ENCODE measurements at places on chromosomes 3 and 15.

- no peak for DNase-seq
These were observed 4.7 kb upstream of the RYK start for GRCh38 chr3:134255404-134255803.

DNA sequence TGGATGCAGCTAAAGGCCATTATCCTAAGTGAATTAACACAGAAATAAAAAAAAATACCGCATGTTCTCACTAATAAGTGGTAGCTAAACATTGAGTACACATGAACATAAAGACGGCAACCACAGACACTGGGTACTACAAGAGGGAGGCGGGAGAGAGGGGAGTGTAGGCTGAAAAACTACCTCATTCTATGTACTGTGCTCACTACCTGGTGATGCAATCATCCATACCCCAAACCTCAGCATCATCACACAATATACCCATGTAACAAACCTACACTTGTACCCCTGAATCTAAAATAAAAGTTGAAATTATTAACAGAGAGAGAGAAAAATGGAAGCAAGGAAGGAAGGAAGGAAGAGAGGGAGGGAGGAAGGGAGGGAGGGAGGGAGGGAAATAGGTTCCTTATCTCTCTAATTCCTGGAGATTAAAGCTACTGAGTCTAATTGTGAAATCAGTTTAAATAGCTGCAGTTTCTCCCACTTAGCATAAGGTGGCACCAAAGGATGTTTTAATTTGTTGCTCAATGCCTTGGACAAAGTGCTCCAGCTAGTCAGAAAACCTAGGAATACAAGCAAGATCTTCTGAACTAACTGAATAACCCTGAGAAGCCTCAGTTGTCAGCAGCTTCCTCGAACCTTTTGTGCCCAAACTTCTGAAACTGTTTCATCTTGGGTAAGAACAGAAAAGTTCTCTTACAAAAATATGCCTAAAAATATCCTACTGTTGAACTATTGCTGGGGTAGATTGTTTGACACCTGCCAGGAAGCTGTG, 79.4 kb upstream of the ATP11B start:
- peak; percentile 80 for DNase-seq

- no peak for DNase-seq
These were observed 22.4 kb downstream of the SPSB4 start for GRCh38 chr3:141073580-141073979.

GRCh38 chr3:36756269-36756668, 8.1 kb downstream of the DCLK3 start:
- peak; percentile 8 for DNase-seq

DNA sequence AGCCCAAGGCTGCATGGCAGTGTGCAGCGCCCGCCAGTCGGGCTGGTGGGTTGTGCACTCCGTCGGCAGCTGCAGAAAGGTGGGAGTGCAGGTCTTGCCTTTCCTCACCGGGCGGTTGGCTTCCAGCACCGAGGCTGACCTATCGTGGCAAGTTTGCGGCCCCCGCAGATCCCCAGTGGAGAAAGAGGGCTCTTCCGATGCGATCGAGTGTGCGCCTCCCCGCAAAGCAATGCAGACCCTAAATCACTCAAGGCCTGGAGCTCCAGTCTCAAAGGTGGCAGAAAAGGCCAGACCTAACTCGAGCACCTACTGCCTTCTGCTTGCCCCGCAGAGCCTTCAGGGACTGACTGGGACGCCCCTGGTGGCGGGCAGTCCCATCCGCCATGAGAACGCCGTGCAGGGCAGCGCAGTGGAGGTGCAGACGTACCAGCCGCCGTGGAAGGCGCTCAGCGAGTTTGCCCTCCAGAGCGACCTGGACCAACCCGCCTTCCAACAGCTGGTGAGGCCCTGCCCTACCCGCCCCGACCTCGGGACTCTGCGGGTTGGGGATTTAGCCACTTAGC, 4.3 kb downstream of the ISL2 start:
- DNase-seq, result peak; percentile 35

DNA sequence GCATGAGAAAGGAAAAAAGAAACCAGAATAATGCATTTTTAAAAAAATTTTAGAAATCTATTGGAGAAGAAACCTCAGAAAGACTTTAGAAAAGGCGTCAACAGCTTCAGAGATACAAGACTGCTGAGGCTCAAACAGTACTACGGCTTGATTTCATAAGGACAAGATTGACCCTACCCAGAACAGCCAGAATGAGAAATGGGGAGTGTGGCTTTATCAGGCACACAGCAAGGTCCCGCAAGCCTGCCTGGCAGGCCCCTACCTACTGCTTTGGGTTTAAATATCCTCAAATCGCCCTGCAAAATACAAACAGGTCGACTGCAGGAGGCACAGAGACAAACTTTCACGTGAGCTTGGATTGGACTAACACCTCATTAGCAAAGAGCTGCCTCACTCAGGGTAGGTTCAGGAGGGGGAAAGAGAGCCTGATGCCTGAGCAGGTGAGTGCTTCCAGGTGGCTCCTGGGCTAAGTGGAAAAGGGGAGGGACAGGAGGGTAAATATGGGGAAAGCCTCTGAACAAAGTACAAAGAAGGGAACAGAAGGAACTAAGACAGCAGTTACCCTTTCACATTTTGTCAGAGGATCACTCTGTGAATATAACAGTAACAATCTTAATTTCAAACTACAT, 87.5 kb downstream of the RORA start:
- no peak for DNase-seq

DNA sequence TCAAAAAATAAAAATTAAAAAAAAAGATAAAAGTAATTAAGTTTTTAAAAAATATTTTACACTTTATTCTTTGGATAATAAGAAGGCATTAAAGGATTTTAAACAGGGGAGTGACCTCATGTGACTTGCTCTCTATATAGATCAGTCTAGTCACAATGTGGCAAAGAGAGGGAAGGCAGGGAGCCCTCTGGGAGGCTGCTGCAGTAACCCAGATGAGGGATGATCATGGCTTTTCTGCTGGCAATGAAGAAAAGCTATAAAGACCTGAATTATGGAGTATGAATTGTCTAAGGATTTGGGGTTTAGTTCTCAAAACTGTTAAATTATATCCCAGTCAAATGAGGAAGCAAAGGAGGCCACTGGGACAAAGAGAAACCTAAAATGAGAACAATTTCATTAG, 58.1 kb downstream of the SUMF1 start:
- no peak for DNase-seq

- peak; percentile 98 for DNase-seq
These were observed 7.9 kb downstream of the FAH start for GRCh38 chr15:80160570-80161156.

GRCh38 chr3:40166997-40167396, 142.5 kb upstream of the EIF1B start:
- no peak for DNase-seq

DNA sequence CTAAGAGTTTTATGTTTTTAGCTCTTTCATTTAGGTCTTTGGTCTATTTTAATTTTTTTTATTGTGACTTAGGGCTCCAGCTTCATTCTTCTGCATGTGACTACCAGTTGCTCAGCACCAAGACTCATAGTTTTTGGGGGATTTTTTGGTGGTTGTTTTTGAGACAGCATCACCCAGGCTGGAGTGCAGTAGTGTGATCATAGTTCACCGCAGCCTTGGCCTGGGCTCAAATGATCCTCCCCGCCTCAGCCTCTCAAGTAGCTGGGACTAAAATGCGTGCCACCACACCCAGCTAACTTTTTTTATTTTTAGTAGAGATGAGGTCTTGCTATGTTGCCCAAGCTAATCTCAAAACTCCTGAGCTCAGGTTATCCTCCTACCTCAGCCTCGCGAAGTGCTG, 19.4 kb downstream of the CDV3 start:
- DNase-seq, result peak; percentile 6

DNA sequence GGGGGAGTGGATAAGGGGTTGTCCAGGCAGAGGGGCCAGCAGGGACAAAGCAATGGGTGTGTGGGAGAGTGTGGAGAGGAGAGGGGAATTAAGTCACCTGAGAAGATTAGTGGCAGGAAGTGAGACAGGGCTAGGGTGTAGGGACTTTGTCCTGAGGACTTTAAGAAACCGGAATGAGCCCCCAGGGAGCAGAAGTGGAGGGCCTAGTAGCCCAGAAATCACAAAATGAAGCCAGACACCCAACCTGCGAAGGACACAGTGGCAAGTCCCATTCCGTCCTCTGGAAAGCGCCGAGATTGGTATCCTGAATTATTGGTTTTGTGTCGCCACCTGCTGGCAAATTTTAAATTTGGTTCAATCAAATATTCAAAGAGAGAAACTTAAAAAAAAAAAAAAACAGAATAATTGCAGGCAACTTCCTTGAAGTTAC, 78.0 kb upstream of the SLC25A36 start:
- DNase-seq, result peak; percentile 72

DNA sequence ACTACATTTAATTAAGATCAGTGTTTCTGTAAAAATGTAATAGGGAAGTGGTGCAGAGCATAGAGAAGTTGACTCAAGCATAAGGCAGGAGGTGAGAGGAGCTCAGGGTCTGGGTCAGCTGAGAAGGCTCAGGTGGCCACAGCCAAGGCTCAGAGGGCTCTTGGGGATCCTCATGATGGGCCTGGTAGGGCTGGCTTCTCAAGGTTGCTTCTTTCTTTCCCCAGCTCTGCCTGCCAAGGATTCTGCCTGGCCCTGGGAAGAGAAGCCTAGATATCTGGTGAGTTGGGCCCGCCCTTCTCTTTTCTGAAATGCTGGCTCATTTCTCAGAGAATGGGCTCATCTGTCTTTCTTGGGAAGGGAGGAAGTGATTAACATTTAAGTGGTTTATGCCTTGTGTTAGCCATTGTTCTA, 6.5 kb downstream of the ZNF589 start:
- peak; percentile 82 for DNase-seq

GRCh38 chr15:66706840-66707239, 4.8 kb downstream of the SMAD6 start:
- DNase-seq, result no peak
